ENCODE measurements at places on chromosomes 2 and 18. TPM values are rescaled to one million over a fixed set of nuclear protein-coding genes. Genes with fewer than 3 reads are reported as not detected.

GRCh38 chr18:31946305-31947046 lies 3.5 kb upstream of the TRAPPC8 start:
- H3K4me3 ChIP-seq = no peak overlapping the region
- DNase-seq = no peak
- no peaks in the 10 kb centered on the region for H3K27me3 ChIP-seq

GRCh38 chr2:214569419-214570035 lies 158.7 kb downstream of the VWC2L start:
- no peak overlapping the region for H3K27ac ChIP-seq
- peaks cover 11% of the 10 kb centered on the region for H3K27me3 ChIP-seq
- no peak overlapping the region for H3K4me3 ChIP-seq
- no peak for DNase-seq
- H3K4me1 ChIP-seq = peaks cover under 1% of the 10 kb centered on the region

KCNK3 gene
- total RNA-seq = not detected

- H3K27ac ChIP-seq = peak overlapping the region; percentile 86
- H3K27me3 ChIP-seq = no peaks in the 10 kb centered on the region
- no peaks in the 10 kb centered on the region for H3K36me3 ChIP-seq
- DNase-seq = no peak
- H3K4me3 ChIP-seq = peak overlapping the region; percentile 84
Measured at GRCh38 chr2:213104903-213105202, 46.6 kb downstream of the IKZF2 start.

DNA sequence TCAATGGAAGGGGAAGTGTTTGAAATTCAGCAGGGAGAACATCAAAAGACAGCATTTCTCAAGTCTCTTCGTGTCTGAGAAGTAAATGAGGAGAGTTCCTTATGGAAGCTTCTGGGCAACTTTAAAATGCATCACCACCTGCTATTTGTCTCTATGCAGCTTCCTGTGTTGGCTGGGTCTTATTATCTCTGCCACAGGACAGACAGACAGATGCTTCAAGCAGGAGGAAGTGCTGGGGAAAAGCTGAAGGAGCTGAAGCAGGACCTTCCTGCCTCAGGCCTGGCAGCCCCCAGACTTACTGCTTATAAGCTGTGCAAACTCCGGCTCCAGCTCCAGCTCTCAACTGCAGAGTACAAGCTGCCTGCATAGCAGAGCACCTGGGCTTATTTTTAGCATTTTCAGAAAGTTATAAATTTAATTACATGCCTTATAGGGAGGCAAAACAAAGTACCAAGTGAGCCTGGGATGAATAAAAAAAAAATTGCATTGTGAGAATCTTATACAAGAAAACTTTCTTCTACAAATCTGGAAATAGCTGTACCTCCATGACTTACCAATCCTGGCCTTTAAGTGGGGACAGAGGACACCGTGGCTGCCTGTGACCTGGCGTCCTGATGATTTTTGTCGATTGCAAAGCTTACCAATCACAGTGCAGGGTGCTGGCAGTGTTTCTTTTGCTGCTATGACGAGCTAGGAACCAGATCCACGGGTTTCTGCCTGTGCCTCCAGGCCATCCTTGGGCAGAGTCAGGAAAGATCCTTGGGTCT lies 206.3 kb downstream of the SEPTIN10 start:
- no peak overlapping the region for H3K27ac ChIP-seq
- peaks cover 9% of the 10 kb centered on the region for H3K4me1 ChIP-seq
- H3K4me3 ChIP-seq = no peak overlapping the region
- H3K27me3 ChIP-seq = peaks cover 18% of the 10 kb centered on the region
- no peak for DNase-seq
- H3K36me3 ChIP-seq = no peaks in the 10 kb centered on the region

- no peaks in the 10 kb centered on the region for H3K36me3 ChIP-seq
- DNase-seq = no peak
- peaks cover 3% of the 10 kb centered on the region for H3K27me3 ChIP-seq
Measured at GRCh38 chr18:37584952-37585695, 19.5 kb upstream of the CELF4 start.

GNAL gene
- 1.2 TPM for total RNA-seq

GRCh38 chr18:8942909-8943545 lies 159.5 kb upstream of the NDUFV2 start:
- H3K4me3 ChIP-seq = no peak overlapping the region
- no peaks in the 10 kb centered on the region for H3K4me1 ChIP-seq
- H3K27ac ChIP-seq = no peak overlapping the region

CHRNG gene
- total RNA-seq = not detected

All from natural killer cell treated with Interleukin-12 subunit alpha and Interleukin-12 subunit beta and Interleukin-15 and Interleukin-18, amount 100 ng/mL, for 72 hours (primary cell).